ENCODE measurements at places on chromosomes 4 and X.

DNA sequence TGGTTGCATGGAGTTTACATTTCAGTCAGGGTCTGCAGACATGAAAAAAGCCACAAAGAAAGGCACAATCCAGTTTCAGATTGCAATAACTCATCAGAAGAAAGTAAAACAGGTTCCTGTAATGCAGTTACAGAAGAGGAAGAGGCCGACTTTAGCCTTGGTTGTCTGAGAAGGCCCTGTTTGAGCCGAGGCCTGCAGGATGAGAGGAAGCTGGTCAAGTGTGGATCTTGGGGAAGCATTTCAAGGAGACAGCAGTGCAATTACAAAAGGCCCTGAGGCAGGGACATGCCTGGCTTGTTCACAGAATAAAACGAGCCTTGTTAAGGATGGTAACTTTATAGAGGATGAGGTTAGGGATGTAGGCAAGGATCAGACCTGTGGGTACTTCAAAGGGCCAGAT lies 62.4 kb downstream of the AFF2 start:
- H3K36me3 ChIP-seq = no peaks in the 10 kb centered on the region
- no peak overlapping the region for H3K4me3 ChIP-seq
- no peaks in the 10 kb centered on the region for H3K27me3 ChIP-seq
- no peak overlapping the region for H3K27ac ChIP-seq
- DNase-seq = no peak

DNA sequence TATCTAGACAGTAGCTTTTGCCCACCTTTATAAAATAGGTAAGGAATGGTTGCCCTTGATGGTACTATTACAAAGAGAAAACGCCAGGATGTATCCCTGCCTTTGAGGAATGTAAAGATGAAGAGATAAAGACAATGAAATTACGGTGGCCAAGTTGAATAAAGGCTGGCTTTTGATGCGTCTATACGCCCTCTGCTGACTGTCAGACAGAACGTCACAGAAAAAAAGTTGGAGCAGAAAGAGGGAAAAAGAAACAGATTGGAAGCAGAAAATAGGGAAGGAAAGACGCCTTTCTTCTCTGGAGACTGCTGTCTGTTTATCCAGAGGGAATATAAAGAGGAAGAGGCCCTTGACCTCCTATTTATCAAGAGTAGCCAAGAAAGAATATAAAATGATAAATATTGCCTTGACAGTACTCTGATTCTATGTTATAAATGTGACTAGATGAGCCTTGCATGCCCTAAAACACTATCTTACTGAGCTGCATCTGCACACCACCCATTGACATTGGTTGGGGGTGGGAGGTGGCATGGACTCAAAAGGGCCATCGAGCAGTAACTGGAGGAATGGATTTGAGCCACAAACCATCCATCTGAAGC lies 30.6 kb downstream of the PCDH19 start:
- no peaks in the 10 kb centered on the region for H3K36me3 ChIP-seq
- H3K27me3 ChIP-seq = no peaks in the 10 kb centered on the region
- DNase-seq = no peak
- no peak overlapping the region for H3K27ac ChIP-seq

DNA sequence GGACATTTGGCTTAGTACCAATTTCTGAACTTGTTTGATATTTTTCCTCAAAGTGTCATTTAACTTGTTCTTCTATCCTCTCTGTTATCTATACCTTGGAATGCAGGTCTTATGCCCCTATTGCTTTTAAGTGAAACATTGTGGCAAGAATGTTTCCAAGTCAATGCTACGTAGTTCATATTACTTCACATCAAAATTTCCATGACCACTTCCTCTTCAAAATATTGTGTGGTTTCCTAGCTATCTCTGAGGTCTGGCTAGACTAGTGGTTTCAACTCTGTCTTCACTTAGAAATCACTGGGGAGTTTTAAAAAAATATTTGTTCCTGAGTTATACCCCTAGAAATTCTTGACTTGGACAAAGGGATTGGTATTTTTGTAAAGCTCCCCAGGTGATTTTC lies 20.2 kb upstream of the RASGEF1B start:
- H3K4me3 ChIP-seq = no peak overlapping the region
- H3K27me3 ChIP-seq = no peaks in the 10 kb centered on the region
- H3K27ac ChIP-seq = no peak overlapping the region
- H3K4me1 ChIP-seq = no peaks in the 10 kb centered on the region

DNA sequence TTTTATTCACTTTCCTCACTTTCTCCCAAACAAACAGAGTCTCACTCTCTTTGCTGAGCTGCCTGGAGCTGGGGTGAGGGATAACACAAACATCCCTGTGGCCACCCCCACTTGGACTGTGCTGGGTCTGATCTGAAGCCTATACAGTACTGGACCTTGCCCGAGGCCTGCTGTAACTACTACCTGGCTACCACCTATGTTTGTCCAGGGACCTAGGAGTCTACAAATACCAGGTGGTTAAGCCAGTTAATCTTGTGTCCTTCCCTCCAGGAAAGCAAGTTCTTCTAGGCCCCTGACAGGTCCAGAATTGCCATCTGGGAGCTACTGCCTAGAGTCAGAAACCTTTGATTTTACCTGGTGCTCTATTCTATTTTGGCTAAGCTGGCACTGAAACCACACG lies 87.3 kb downstream of the RTL3 start:
- no peak overlapping the region for H3K4me3 ChIP-seq
- H3K4me1 ChIP-seq = no peaks in the 10 kb centered on the region
- no peaks in the 10 kb centered on the region for H3K27me3 ChIP-seq
- H3K27ac ChIP-seq = no peak overlapping the region

DNA sequence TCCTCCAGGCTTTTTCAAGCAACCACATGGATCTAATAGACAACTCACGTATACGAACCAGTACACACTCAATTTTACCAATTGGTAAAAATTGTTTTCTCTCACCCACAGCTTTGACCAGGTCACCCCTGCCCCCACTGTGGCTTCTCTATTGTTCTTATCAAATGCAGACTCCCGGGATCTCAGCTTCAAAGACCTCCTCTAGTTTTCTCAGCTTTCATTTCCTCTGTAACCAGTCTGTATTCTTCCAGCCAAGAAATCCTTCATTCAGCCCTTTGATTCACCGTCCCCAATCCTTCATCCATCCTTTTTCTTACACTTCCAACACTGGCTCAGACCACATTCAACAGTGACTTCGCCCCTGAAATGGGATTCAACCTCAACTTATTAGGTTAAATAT lies 120.7 kb downstream of the CORIN start:
- no peaks in the 10 kb centered on the region for H3K4me1 ChIP-seq
- H3K27me3 ChIP-seq = no peaks in the 10 kb centered on the region
- no peak overlapping the region for H3K27ac ChIP-seq

DNA sequence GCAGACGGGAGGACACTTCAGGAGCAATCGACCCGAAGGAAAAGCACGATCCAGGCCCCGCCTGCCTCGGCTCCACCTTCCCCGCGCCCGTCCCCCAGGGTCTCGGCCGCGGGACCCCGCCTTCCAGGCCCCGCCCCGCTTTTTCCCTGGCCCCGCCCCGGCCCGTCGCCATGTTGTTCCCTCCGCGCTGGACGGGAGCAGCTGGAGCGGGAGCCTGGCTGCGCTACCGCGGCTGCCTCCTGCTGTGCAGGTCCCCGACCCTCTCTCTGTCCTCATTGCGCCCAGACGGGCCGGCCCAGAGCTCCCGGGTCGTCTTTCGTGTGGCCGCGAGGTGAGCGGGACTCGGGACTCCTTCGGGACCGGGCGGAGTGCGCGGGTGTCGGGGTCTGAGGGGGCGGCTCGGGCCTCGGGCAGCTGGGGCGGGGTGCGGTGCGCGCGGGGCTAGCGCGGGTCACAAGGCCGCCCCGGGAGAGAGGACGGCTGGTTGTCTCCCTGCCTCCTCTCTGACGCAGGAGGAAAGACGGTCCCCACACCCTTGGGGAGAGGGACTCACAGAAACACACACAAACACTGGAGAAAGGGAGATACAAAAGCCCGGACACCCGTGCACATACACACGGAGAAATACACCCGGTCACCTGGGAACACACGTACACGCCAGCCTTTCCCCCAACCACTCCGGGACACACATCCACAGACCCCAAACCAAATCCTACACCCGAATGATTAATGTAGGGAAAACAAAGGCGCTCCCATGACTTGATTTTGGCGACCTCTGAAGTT lies at the start of gene RAB9A:
TSS of gene RAB9A (plus strand) at position 171 of the 783 bp plus-strand sequence. CDS start 19,619 bp downstream, outside the sequence.
- H3K27me3 ChIP-seq = no peaks in the 10 kb centered on the region
- peak; percentile 11 for DNase-seq
- no peaks in the 10 kb centered on the region for H3K4me1 ChIP-seq
- no peak within 1 kb of the TSS for H3K27ac ChIP-seq

DNA sequence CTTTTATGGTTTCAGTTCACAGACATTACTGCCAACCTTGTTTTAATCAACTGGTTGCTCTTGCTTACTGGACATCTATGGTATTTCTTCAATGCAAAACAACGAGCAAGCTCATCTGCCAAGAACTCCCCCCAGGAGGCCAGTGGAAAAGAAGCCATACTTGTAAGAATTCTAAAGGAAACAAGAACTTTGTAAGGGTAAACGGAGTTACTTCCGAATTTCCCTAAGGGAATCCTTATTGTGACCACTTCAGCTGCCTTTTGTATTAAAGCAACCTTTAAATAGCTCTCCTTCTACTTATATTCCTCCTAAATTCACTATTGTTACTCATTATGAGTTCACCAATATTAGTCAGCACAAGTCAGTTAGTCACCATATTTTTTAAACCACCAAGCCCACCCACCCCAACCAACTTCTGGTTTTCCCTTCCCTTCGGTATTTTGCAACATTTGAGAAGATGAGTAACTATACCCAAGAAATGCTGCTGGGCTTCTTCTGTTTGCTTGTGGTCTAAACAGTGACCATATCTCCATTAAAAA lies 602.8 kb upstream of the DIPK2B start:
- no peak overlapping the region for H3K4me3 ChIP-seq
- no peaks in the 10 kb centered on the region for H3K36me3 ChIP-seq
- H3K4me1 ChIP-seq = peaks cover 3% of the 10 kb centered on the region
- no peak overlapping the region for H3K27ac ChIP-seq
- no peak for DNase-seq

GRCh38 chrX:11458170-11458569 lies 165.0 kb downstream of the AMELX start:
- no peak for DNase-seq
- H3K36me3 ChIP-seq = no peaks in the 10 kb centered on the region
- H3K4me3 ChIP-seq = no peak overlapping the region
- no peaks in the 10 kb centered on the region for H3K4me1 ChIP-seq
- no peaks in the 10 kb centered on the region for H3K27me3 ChIP-seq
- H3K27ac ChIP-seq = no peak overlapping the region

DNA sequence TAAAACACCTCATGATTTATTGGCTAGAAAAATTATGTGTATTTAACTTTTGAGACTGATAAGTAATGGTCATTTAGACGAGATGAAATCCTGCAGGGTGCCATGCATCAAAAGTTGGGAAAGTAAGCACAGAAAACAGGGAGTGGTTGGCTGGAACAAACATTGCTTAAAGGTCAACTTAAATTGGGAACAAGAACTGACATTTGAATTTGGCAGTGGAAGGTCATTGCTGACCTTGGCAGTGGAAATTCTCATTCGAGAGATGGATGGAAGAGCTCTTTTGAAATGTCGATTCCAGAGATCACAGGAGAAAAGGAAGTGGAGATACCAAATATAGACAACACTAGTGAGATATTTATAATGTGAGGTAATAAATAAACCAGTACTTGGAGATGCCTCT lies 572.8 kb downstream of the TRAM1L1 start:
- H3K4me3 ChIP-seq = no peak overlapping the region
- H3K36me3 ChIP-seq = no peaks in the 10 kb centered on the region
- H3K4me1 ChIP-seq = no peaks in the 10 kb centered on the region
- no peaks in the 10 kb centered on the region for H3K27me3 ChIP-seq
- no peak for DNase-seq

GRCh38 chrX:42079968-42080367 lies 156.6 kb upstream of the CASK start:
- H3K27me3 ChIP-seq = no peaks in the 10 kb centered on the region
- H3K4me3 ChIP-seq = no peak overlapping the region
- H3K36me3 ChIP-seq = no peaks in the 10 kb centered on the region
- H3K4me1 ChIP-seq = no peaks in the 10 kb centered on the region
- no peak for DNase-seq

DNA sequence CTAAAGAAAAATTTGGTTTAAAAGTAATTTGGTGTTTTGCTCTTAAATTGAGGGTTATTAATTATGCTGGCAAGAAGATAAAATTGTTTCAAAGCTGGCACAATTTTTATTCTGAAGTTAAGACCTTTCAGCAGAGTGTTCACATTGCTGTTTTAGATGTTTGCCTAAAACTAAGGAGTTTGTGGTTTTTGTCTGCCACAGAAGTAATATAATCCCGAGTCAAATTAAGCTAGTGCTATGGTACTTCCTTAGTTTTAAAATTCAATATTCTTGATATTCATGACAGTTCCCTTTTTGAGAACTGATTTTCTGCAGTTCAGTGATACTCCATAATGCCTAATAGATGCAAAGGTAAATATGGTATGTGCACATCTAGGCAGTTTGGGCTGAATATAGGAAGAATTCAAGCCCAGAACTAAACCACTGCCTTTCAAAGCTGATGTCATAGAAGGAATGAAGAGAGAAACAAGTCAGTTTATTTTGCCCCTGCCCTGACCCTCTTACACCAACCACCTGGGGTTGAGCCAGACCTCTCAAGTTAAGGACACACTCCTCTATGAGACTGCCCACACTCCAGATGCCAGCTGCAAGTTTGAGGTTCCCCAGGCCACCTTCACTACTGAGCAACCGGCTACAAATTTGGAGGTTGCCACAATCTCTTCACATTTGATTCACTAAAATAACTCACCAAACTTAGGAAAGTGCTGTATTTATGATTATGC lies 32.1 kb upstream of the VEGFC start:
- H3K27me3 ChIP-seq = no peaks in the 10 kb centered on the region
- no peak overlapping the region for H3K4me3 ChIP-seq
- H3K27ac ChIP-seq = no peak overlapping the region
- H3K36me3 ChIP-seq = no peaks in the 10 kb centered on the region
- no peaks in the 10 kb centered on the region for H3K4me1 ChIP-seq
- DNase-seq = no peak

GRCh38 chrX:56564164-56564885 lies 898 bp downstream of the UBQLN2 start:
- peak overlapping the region; percentile 66 for H3K4me3 ChIP-seq
- H3K36me3 ChIP-seq = no peaks in the 10 kb centered on the region
- no peaks in the 10 kb centered on the region for H3K4me1 ChIP-seq

GRCh38 chr4:105753361-105753760 lies 44.8 kb downstream of the GSTCD start:
- H3K4me3 ChIP-seq = no peak overlapping the region
- H3K27me3 ChIP-seq = no peaks in the 10 kb centered on the region
- H3K27ac ChIP-seq = no peak overlapping the region
- no peaks in the 10 kb centered on the region for H3K36me3 ChIP-seq

DNA sequence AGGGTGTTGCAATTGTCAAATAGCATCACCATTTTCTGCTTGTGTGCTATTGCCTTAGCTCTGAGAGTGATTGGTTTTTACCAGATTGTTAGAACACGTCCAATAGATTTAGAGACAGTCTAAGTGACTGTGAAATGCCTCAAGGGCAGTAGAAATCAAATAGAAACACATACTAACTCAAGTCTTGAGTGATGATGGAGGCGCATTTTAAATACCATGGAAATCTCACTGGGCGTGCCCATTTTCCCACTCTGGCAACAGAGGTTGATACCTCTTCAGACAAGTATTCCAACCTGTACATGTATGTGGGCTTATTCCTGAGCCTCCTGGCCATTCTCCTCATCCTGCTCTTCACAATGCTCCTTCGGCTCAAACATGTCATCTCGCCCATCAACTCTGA lies 7.2 kb downstream of the SERTM2 start:
- no peaks in the 10 kb centered on the region for H3K27me3 ChIP-seq
- DNase-seq = no peak
- no peak overlapping the region for H3K4me3 ChIP-seq

GRCh38 chr4:80446664-80447063 lies 111.1 kb downstream of the CFAP299 start:
- no peak overlapping the region for H3K27ac ChIP-seq
- H3K36me3 ChIP-seq = no peaks in the 10 kb centered on the region
- H3K4me1 ChIP-seq = no peaks in the 10 kb centered on the region
- H3K4me3 ChIP-seq = no peak overlapping the region

Data from iPS DF 6.9 (cell line).